Inflammatory macrophage treated with lipopolysaccharide for 4 hours (primary cell): ENCODE measurements at places on chromosomes 4 and X.

DNA sequence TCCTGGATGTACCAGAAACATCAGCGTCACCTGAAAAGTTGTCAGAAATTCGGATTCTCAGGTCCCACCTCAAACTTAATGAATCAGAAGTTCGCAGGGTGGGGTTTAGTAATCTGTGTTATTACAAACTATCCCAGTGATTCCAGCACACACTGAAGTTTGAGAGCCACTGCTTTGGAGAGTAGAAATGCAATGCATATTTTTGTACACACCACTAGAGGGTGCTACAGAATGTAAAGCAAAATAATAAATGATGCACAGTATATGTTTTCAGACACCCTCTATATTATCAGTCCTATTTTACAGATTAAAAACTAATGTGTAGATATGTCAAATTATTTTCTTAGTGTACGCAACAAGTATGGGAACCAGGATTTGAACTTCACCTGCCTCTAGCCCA is 2.4 kb upstream of the MORF4L2 start:
- peak; percentile 26 for DNase-seq

DNA sequence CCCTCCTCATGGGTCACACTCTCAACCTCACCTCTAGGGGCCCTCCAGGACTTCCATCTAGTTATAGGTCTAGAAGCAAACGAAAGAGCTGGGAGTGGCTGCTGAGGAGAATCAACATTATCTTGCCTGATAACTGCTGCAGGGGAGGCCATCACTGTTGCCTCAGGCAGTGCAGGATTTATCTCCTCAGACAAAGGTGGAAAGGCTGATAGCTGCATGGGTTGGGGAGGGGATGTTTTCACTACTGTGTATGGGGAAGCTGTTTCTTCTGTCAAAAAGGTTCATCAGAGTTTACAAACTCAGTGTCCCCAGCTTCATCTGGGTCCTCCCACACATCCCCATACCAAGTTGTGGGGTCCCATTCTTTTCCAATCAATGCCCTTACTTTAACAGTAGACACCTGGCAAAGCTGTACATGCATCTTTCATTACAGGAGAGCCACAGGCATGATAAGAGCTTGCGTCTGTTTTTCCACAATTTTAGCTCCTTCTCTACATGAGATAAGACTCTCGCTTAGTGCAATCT is 17.6 kb upstream of the PRDM8 start:
- DNase-seq = no peak

GRCh38 chr4:4386736-4387392 is at the start of gene NSG1:
TSS of gene NSG1 (plus strand) at chr4:4387102. CDS start at chr4:4387630, 528 bp downstream.
- DNase-seq = no peak

- DNase-seq = no peak
These were observed 142.9 kb upstream of the NWD2 start for GRCh38 chr4:37101686-37102085.

DNA sequence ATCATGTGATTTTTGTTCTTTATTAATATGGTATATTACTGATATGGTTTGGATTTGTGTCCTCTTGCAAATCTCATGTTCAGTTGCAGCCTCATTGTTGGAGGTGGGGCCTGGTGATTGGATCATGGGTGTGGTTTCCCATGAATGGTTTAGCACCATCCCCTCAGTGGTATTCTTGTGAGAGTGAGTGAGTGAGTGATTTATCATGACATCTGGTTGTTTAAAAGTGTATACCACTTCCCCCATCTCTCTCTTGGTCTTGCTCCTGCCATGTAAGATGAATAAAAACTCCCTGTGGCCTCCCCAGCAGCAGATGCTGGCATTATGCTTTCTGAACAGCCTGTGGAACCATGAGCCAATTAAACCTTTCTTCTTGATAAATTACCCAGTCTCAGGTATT is 111.5 kb downstream of the TAB3 start:
- DNase-seq = no peak

- DNase-seq = no peak
These were observed 4.0 kb downstream of the DIPK2B start for GRCh38 chrX:45196701-45197100.

GRCh38 chr4:53937327-53937726 is 127.1 kb downstream of the CHIC2 start:
- DNase-seq = no peak

GRCh38 chr4:173509036-173510001 is 20.7 kb downstream of the HAND2 start:
- DNase-seq = no peak

DNA sequence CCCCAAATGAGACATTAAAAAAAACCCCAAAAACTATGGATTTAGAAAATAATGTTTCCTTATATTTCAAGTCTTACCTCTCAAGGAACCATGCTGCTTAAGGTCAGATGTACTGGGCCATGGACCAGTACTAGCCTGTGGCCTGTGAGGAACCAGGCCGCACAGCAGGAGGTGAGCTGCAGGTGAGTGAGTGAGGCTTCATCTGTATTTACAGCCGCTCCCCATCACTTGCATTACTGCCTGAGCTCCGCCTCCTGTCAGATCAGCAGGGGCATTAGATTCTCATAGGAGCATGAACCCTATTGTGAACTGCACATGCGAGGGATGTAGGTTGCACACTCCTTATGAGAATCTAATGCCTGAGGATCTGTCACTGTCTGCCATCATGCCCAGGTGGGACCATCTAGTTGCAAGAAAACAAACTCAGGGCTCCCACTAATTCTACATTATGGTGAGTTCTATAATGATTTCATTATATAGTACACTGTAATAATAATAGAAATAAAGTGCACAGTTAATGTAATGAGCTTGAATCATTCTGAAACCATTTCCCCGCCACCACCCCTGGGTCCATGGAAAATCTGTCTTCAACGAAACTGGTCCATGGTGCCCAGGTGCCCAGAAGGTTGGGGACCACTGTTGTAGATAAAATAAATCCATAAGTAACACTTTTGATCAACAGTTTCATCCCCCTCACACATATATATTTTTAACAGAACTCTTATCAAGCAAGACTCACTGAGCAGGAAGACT is 105.3 kb upstream of the CBR4 start:
- DNase-seq = no peak

GRCh38 chr4:15794905-15795304 is 16.8 kb downstream of the CD38 start:
- DNase-seq = peak; percentile 82

DNA sequence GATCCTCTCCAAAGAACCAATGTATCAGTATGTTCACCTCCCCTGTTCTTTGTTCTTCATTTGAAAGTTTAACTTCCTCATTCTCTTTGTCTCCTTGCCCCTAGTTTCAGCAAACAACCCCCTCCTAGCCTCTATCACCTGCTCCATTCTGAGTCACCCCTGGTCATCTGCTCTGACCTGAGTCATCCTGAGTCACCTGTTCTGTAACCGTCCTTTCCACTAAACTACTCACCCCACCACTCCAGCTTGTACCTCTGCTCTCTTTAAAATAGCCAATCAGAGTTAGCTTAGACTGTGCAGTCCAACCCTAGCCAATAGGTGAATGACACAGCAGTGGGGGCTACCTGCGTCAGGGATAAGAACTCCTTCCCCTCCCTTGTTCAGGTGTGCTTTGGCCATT is 249.8 kb upstream of the AADAT start:
- no peak for DNase-seq

- no peak for DNase-seq
These were observed 16.8 kb downstream of the SMIM20 start for GRCh38 chr4:25930731-25931354.

- DNase-seq = no peak
These were observed 50.8 kb upstream of the GNPDA2 start for GRCh38 chr4:44777115-44777514.

GRCh38 chrX:22012931-22013330 is 19.2 kb upstream of the PHEX start:
- no peak for DNase-seq

GRCh38 chrX:136862546-136862945 is 18.0 kb downstream of the RBMX start:
- no peak for DNase-seq

DNA sequence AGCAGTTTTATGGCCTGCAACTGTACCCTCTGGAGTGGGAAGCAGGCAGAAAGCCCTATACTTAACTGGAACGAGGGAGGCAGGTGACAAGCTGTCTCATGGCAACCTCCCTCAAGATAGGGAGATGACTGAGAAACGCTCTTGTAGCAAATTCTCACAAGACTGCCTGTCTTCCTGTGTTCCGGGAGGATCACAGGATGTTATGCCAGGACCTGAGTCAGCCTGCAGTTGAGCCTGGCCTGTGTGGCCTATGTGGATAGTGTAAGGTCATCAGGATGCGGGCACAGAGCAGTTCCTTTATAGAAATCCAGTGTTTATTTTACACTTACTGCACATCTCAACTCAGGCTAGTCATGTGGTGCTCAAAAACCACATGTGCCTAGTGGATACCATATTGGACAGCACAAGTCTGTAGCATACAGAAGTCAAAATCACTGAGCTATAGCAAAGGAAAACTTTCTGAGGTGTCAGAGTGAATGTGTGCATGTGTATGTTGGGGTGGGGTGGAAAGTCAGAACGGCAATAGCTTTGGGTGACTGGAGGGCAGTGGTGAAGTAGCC is 25.2 kb downstream of the TAF7L start:
- DNase-seq = no peak

GRCh38 chr4:3640587-3640962 is 108.4 kb upstream of the LRPAP1 start:
- peak; percentile 32 for DNase-seq

GRCh38 chr4:139265654-139266053 is 14.4 kb downstream of the MGARP start:
- no peak for DNase-seq

- no peak for DNase-seq
These were observed 5.9 kb upstream of the FAM184B start for GRCh38 chr4:17787315-17787714.

DNA sequence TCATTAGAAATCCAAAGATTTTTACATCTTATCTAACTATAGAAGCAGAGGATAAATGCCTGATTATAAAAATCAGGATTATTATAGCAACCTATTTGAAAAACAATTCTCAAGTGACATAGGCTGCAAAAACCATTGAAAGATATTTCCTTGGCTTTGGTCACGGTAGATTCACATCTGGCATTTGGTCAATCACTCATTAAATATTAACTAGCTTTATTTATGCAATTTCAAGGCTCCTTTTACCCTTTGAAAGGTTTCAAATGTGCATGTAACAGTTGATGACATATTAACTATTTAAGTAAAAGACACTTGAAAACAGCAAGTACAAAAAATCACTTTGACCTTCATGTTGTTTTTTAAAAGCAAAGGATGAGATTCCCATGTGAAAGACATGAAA is 98.1 kb downstream of the MMRN1 start:
- DNase-seq = no peak

GRCh38 chrX:45502396-45502795 is 301.7 kb upstream of the DIPK2B start:
- DNase-seq = no peak

GRCh38 chrX:4655743-4656142 is 942.3 kb upstream of the PRKX start:
- DNase-seq = no peak

GRCh38 chrX:143082537-143082936 is 56.8 kb downstream of the SPANXN4 start:
- no peak for DNase-seq

DNA sequence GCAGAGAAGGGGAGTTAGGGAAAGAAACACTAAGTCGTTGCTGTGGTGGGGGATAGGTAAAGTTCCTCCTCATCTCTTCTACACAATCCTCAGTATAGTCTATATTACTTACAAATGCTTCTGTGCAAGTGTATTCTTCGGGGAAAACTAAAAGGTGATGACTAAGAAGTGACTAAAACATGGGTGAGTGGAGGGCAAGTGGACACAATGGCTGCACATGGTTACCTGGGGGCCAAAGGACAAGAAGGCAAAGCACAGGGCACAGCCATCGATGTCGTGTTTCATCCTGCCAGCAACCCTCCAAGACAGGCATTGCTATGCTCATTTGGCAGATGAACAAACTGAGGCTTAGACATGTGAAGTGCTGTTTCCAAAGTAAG is 35.5 kb upstream of the CCKAR start:
- DNase-seq = no peak

DNA sequence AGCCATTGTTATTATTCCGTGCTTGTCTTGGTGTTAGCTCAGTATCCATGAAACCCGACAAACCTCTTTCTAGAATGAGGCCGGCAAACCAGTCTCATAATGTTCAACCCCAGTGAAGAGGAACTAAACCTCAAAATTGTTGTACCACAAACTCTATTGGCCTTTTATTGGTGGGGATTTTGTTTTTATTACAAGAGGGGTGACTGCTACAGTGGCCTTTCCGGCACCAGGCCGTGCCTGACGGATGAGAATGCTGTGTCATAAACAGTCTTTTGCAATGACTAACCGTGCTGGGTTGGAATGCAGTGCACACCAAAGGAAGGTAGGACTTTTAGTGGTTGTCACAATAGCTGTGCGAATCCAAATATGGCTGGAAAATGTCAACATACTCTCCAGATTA is 60.8 kb downstream of the SHROOM2 start:
- no peak for DNase-seq

- DNase-seq = no peak
These were observed 96.8 kb downstream of the FNIP2 start for GRCh38 chr4:158865520-158866177.

GRCh38 chr4:18937080-18937479 is 915.5 kb upstream of the LCORL start:
- DNase-seq = no peak

DNA sequence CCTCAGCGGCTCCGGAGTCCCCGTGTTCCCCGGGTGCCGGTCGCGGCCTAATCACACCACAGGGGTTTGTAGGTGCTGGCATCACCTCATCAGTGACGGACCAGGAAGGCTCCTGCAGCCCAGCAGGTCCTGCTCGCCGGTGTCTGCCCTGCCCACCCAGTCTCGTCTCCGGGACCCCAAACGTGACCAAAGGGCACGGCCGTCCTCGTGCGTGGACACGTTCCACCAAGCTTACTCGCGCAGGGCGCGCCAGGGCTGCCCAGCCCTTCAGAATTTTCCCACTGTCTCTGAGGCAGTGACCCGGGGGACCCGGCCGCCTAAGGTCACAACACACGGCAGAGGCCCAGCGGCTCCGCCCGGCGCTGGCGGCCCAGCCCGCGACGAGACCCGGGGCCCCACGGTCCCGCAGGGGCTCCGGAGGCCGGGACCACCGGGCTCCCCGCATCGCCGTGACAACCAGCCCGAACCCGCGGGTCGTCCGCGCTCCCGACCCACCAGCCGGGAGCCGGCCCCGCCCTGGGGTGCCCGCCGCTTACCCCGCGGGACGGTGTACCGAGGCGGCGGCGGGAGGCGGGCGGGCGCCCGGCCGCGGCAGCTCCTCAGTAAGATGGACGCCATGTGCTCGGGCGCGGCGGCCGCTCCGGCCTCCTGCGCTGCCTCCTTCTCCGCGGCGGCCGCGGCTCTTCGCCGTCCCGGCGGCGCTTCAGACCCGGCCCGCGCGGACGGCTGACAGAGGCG is 454 bp downstream of the LETM1 start:
- no peak for DNase-seq

DNA sequence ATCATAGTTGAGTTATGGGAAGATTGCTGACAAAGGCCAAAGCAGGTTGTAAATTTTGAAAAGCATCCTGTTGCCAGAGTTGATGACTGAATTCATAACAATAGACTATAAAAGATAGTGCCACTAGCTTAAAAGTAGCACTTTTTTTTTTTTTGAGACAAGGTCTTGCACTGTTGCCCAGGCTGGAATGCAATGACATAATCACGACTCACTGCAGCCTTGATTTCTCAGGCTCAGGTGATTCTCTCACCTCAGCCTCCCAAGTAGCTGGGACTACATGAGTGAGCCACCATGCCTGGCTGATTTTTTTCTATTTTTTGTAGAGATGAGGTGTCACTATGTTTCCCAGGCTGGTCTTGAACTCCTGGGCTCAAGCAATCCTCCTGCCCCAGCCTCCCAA is 122.7 kb downstream of the SPOCK3 start:
- no peak for DNase-seq

- no peak for DNase-seq
These were observed 14.1 kb downstream of the NAT8L start for GRCh38 chr4:2072971-2073807.

GRCh38 chr4:8880851-8881250 is 9.2 kb upstream of the HMX1 start:
- no peak for DNase-seq
